AG09309 (cell line): ENCODE measurements at places on chromosomes 13 and 19.

DNA sequence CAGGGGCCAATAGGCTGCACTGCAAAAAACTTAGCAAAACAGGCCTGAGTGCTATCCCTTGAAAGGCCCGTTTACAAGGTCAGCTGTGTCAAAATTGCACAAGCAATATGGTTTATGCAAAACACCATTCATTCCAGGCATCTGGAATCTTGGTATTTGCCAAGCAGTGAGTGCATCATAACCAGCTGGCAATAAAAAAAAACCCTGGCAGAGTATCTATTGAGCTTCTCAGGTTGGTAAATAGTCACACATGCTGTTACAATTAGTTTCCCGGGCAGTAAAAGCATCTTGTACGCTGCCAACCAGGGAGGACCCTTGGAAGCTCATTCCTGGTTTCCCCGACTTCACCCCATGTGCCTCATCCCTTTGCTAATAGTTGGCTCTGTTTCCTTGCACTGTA, 21.3 kb downstream of the ZNF77 start:
- DNase-seq: peak; percentile 94

- no peak for DNase-seq
Measured at GRCh38 chr13:37923236-37923635, 53.7 kb upstream of the TRPC4 start.

DNA sequence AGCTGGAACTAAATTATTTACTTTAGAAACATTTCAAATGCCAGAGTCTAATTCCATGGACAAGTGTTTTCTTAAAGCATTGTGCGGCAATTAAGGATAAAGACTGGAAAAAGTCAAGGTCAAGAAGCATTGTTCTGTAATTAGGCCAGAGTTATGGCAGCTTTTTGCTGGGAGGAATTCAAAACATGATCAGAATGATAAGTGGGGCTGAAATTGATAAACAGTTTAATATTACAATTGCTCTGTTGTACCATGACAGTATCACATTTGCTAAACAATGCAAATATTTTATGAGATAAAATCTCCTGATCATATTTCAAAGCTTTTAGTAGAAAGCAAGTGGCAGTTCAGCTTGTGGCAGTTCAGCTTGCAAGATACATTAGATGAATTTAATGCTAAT, 513.7 kb downstream of the GPC6 start:
- DNase-seq: no peak

DNA sequence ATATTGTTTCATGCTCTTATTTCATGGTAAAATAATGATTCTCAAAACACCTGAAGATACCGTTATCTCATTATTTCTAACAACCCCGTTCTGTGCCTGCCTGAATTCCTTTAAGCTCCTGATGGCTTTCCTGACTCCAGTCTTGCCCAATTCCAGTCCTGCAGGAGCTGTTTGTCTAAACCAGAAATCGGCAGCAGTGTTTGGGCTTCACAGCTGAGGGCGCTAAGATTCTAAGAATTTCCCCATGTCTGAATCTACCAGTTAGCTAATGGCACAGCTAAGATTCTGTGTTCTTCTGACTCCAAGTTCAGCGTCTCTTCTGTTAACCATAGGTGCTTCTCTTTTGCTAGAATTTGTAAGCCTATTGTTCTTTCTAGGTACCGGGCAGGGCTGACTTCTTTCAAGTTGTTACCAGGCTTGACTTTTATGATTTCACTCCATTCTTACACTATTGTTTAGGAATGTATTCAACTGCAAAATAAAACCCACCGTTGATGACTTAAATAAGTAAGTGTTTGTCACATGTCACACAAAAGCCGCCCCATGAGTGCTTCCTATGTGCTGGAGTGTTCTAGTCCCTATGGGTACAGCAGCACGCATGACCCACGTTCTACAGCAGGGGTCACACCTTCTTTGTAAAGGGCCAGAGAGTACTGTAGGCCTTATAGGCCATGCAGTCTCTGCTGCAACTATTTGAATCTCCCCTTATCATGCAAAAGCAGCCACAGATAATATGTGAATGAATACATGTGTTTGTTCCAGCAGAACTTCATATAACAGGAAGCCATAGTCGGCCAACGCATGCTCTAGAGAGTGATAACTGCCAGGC, 168.3 kb upstream of the RNF113B start:
- DNase-seq: no peak
